ENCODE measurements at places on chromosomes 13 and 19.

DNA sequence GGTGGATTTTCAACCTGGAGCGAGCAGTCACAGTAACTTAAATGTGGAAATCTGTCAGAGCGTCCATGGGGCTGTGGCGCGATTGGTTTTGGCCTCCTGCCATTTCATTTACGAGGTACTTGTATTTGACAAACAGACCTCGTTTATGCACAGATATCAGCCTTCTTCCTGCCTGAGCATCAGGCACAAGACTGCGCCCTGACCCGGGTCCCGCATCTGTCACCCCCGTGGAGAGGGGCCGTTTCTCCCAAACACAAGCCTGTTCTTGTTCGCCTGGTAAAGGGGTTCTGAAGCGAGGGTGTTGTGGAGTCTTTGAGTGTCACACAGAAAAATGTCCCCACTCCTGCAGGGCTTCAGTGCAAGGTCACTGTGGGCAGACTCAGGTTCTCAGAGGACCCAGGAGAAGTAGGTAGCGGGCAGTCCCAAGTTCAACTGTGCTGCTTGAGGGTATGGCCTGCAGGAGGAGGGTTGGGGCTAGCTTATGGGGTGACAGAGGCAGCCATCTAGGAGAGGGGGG, 202.3 kb downstream of the URI1 start:
- DNase-seq: no peak

DNA sequence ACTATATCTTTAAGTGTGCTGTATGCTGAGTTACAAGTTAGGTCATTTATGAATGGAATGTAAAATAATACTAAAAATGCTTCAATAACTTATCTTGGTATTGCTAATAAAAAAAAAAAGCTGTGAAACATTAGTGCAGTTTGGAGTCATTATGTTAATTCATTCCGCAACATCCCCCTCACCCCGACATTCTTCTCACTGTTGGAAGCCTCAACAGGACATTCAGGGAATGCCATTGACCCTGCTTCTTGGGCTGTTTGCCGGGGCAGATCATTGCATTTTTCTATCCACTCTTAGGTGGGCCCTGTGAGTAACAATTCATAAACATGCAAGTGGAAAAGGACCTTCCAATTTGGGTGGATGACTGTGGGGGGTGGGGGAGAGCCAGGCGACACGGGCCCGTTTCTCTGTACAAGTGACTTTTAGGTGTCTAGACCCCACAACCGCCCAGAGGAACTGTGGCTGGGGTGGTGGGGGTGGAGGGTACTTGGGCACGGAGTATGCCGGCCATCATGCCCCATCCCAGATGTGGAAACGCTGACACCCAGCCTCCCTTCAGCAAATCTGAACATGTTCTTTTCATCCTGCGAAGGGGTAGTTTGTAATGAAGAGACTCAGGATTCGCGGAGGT, 185.9 kb downstream of the ZNF536 start:
- DNase-seq: no peak

- DNase-seq: peak; percentile 87
Measured at GRCh38 chr19:54207983-54208783, 7.5 kb downstream of the RPS9 start.

GRCh38 chr19:27865927-27866777, 1346.8 kb downstream of the UQCRFS1 start:
- no peak for DNase-seq

GRCh38 chr13:65914716-65915115, 1315.4 kb downstream of the PCDH9 start:
- no peak for DNase-seq

GRCh38 chr13:20175907-20176652, 15.2 kb upstream of the GJA3 start:
- no peak for DNase-seq

- peak; percentile 73 for DNase-seq
Measured at GRCh38 chr13:98507282-98507797, 69.6 kb downstream of the STK24 start.

DNA sequence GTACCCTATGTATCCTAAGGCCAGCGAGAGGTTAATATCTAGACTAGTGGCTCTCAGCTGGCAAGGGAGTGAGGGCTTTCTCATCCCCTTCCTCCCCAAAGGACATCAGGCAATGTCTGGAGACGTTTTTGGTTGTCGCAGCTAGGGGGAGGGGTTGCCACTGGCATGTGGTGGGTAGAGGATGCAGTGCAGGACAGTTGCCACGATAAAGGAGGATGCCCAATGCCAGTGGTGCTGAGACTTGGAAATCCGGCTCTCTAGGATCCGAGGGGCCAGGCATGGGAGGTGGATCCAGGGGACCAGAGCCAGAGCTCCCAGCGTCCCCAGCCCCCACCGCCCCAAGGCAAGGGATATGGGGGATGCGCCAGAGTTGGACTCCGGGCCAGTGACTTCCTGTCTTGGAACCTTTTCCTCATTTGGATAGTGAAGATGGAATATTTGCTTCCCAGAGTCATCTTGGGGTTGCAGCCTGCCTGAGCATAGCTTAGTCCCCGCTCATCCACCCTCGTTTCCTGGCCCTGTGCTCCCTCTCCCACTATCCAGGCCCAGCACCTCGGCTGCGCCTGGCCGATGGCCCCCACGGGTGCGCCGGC, 4.9 kb downstream of the SSC5D start:
- no peak for DNase-seq

DNA sequence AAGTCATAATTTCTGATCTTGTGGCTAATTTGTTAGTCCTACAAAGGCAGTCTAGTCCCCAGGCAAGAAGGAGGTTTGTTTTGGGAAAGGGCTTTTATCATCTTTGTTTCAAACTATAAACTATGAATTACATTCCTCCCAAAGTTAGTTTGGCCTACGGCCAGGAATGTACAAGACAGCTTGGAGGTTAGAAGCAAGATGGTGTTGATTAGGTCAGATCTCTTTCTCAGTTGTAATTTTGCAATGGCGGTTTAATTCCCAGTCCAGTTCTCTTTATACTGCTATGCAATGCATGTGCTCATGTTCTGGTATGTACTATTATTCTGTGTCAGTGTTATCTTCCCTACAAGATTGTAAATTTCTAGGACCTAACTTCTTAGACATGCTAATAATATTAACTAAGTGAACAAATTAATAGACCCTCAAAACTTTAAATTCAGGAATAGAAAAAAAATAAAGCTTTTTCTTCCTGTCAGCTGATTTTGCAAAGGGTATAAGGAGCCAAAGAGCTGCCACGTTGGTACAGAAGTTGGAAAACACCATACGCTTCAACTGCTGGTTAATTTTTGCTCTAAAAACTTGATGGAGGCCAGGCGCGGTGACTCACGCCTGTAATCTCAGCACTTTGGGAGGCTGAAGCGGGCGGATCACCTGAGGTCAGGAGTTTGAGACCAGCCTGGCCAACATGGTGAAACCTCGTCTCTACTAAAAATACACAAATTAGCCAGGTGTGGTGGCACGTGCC, 1.3 kb upstream of the DNAJC15 start:
- no peak for DNase-seq

DNA sequence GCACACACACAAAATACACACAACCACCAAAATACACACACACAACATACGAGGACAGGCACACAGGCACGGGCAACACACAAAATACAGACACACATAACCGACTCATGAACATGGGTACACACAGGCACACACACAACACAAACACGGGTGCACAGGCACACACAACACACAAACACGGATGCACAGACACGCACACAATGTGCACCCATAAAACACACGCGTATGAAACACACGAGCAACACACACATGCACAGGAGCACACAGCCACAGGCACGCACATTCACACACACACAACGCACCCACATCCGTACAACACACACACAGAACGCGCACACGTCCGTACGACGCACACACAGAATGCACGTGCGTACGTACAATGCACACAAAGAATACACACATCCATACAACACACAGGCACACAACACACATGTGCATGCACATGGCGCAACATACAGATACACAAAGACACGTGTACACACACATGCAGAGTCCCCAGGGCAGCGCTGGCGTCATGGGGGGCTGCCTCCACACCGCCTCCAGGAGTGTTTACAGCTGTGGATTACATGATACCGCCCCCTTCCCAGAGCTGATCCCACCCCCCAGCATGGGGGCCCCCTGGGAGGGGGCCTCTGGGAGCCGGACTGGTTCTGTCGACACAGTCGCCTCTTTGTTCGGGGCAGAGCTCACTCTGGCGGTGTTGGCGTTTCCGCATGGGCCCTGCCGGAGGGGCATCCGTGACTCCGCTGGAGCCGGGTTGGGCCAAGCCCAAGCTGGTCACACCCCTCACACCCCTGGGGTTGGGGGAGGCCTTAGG, 2.9 kb downstream of the SBNO2 start:
- DNase-seq: peak; percentile 71

GRCh38 chr19:42111811-42112210, 20.4 kb downstream of the POU2F2 start:
- no peak for DNase-seq

GRCh38 chr13:71399631-71400215, 467.3 kb downstream of the DACH1 start:
- no peak for DNase-seq

- DNase-seq: no peak
Measured at GRCh38 chr13:36681894-36682624, 8.2 kb downstream of the SERTM1 start.

GRCh38 chr13:73702419-73703071, 431.7 kb downstream of the KLF12 start:
- no peak for DNase-seq

- DNase-seq: peak; percentile 87
Measured at GRCh38 chr19:13033819-13034611, 38.7 kb downstream of the NFIX start.

DNA sequence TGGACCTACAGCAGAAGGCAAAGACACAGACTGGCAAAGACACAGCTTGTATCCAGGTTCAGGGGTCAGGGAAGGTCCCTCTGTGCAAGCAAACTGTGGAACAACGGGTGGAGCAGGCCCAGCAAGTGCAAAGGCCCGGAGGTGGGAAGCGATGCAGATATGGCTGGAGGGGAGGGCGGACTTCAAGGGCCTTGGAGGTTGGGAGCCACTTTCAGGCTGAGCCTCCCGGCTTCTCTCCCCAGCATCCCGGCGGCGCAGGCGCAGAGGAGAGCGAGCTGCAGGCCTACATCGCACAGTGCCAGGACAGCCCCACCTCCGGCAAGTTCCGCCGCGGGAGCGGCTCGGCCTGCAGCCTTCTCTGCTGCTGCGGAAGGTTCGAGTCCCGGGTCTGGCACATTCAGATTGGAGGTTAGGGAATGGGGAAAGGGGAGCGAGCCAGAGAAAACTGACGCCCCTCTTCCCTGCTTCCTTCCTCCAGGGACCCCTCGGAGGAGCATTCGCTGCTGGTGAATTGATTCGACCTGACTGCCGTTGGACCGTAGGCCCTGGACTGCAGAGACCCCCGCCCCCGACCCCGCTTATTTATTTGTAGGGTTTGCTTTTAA, 2.1 kb upstream of the PNPLA6 start:
- peak; percentile 84 for DNase-seq

DNA sequence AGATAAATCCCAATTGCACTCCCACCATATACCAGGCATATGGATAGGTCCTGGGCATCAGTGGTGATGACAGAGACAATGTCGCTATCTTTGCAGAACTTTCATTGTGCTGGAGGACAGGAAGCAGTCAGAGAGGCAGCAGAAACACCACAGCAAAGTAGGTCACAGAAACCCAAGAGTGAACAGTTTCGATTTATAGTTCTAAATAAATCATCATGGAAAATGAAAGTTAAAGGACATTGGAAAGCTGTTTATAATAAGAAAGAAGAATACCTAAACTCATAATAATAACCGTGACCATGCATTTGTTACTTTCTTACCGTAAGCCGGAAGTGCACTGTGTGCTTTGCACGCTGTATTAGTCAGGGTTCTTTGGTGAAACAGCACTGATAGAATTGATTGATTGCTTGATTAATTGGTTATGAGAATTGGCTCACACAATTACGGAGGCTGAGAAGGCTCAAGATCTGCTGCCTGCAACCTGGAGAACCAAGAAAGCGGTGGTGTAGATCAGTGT, 38.9 kb downstream of the ALOX5AP start:
- no peak for DNase-seq

- no peak for DNase-seq
Measured at GRCh38 chr13:69331245-69331644, 776.4 kb upstream of the ATXN8OS start.

- DNase-seq: peak; percentile 78
Measured at GRCh38 chr19:34365463-34366401, 736 bp downstream of the GPI start.

DNA sequence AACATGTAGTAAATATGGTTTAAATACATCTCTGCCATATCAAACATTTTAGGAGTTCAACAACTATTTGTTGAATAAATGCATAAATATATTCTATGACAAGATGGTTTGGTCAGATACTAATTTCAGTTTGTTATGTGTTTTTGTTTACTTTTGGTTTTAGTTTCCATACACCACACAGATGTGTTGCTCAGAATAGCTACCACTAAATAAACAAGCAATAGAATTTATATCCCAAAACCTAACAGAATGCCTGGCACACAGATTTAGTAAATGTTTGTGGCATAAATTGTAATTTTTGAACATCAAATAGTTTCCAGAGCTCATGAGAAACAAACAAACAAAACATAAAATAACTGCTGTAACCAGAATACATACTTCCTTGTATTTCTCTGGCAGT, 126.8 kb upstream of the ATXN8OS start:
- DNase-seq: no peak

GRCh38 chr13:100887729-100888151, 213.1 kb upstream of the TMTC4 start:
- no peak for DNase-seq

- DNase-seq: no peak
Measured at GRCh38 chr19:56955637-56956216, 115.2 kb upstream of the PEG3 start.

DNA sequence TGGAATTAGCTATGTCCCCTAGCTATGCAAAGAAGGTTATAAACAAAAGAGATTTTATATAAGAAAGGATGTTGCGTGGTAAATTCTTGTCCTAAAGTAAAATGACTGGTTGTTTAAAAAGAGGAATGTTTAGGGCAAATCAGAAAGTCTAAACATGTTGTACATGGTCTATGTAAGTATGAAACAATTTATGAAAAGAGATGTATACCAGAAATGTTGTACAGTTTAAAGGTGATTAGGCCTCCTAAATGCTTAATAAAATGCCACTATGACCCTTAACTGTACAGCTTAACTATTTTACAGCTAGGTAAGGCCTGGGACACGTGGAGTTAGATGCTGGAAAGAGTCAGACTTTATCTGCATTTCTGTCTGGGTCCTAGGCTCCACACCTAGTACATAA, 775.9 kb upstream of the KLHL1 start:
- no peak for DNase-seq

DNA sequence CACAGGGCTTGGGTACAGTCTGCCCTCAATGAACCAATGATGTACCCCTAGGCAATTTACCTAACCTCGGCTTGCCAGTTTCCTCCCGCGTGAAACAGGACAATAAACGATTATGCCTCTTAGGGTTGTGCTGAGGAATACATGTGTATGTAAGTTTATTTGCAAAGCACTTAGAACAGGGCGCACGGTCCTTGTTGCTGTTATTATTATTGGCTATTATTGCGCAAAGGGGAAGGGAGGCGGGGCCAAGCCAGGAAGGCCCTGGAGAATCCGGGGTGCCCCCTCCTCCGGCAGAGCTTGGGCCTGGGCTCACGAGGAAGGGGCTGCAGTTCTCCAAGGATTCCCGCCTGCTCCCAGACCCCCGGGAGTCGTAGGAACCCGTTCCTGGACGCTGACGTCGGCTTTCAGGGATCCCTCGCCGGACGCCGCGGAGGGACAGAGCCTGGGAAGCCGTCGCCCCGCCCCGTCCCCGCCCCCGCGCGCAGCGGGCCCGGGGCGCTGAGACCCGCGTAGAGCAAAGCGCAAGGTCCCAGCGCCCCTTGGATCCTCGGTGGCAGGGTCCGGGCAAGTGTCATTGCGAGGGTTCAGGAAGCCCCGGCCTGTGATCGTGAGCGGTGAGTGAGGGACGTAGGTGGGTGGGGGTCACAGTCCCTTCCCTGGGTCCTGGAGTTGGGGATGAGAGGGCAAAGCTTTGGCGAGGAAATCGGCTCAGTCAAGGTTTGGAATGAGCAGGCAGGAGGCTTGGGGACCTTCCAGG, at the start of gene TMEM91:
Gene TMEM91, plus strand, starts transcription at position 293 of the 757 bp plus-strand sequence. CDS start 1,777 bp downstream, outside the sequence.
- peak; percentile 80 for DNase-seq

Data from upper lobe of right lung (tissue), 1 donor.